ENCODE measurements at places on chromosomes 11 and 22.

DNA sequence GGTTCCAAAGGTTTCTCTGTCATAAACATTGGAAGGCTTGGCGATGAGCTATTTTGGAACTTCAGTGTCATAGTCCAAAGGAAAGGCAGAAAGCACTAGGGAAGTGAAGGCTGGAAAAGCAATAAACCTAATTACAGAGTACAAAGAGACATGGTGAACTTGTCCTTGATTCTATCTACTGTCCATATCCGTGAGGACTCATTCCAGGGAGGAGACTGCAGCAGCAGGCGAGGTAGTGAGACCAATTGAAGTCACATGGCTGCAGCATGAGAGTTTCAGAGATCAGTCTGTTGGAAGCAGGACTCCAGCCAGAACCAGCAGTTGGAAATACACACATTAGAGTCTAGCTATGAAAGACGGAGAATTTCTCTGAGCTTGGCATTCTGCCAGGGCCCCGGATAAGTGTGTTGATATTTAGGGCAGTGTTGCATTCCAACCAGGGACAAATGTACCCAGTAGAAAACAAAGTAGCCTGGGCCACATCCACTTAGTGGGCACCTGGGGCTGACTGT lies 54.1 kb upstream of the ARHGAP42 start:
- no peak for DNase-seq

DNA sequence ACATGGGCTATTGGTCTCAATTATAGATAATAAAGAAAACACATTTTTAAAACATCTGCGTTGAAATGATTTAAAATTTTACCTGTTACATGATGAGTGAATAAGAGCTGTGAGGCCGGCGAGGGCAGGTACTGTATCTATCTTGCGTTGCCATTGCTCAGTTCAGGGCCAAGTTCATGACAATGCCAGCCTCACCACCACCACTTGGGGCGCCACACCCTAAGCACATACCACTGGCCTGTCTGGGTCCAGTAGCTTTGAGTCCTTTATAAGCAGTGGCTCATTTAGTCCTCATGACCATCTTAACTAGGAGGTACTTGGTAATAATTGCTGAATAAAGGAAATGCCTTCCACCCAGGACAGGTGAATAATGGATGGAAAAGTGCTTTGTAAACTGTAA lies 14.5 kb upstream of the MB start:
- peak; percentile 23 for DNase-seq

DNA sequence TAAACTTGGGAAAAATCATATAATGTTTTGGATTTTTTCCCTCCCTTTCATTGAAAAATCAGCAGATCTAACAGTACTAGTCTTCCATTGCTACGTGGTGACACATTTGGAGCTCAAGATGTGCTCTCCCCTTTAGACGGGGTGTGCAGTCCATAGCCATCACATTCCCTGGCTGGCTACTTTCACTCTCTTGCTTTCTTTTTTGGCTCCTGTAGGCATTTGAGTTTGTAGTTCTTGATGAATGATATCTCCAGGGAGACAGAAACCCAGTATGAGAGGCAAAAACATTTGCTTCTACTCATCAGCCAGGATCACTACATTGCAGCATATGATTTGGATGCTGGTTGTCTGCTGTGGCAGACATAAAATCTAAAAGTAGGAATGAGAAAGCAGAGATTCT lies 12.1 kb downstream of the CCDC81 start:
- DNase-seq, result no peak

DNA sequence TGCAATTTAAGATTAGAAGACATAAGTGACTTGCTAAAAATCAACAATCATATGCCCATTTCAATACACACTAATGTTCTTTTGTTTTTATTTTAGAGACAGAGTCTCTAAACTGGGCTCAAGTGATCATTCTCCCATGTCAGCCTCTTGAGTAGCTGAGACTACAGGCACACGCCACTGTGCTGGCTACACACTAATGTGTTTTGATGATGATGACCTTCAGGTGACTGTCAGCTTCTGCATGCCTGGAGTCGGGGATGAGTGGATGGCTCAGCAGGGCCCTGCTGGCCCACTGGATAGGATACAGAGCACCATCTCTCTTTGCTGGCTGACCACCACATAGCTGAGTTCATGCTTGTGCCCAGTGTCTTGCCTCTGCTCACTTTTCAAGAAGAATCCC lies 27.0 kb upstream of the POU2AF1 start:
- no peak for DNase-seq

DNA sequence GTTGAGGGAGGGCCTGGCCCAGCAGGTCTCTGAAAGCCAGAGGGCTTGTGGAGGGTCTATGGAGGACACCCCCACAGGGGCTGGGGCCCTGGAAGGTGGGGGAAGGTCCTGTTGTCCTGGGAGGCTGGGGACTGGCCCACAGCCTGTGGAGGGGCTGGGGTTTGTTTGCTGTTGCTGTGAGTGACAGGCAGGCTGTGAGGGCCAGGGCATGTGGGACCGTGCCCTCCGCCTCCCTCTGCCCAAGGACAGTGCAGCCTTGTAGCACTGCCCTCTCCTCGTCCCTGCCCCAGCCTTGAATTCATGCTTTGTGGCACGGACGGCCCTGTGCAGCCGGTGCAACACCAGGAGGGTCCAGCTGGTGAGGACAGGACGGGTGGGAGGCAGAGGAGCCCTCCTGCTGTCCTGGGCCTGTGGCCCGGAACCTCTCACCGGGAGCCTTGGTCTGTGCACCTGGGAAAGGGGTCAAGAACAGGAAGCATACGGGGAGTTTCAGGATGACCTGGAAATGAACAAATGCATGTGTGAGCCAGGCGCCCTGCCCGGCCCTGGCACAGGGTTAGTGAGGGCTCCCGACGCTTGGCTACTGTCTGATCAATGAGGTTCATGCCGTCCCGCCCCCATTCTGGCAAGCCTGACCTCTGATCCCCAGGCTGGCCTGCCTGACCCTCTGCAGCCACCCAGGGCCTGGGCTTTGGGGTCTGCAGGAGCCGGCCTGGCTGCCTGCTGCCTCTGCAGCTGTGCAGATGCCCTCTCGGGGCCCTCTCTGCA lies 37.4 kb upstream of the PRODH start:
- no peak for DNase-seq

GRCh38 chr22:20298803-20299745 lies 20.8 kb downstream of the DGCR6L start:
- peak; percentile 95 for DNase-seq

- no peak for DNase-seq
Observed at GRCh38 chr22:46732513-46732912, 5.5 kb downstream of the CERK start.

- no peak for DNase-seq
Observed at GRCh38 chr11:47288066-47288465, 18.1 kb downstream of the MADD start.

DNA sequence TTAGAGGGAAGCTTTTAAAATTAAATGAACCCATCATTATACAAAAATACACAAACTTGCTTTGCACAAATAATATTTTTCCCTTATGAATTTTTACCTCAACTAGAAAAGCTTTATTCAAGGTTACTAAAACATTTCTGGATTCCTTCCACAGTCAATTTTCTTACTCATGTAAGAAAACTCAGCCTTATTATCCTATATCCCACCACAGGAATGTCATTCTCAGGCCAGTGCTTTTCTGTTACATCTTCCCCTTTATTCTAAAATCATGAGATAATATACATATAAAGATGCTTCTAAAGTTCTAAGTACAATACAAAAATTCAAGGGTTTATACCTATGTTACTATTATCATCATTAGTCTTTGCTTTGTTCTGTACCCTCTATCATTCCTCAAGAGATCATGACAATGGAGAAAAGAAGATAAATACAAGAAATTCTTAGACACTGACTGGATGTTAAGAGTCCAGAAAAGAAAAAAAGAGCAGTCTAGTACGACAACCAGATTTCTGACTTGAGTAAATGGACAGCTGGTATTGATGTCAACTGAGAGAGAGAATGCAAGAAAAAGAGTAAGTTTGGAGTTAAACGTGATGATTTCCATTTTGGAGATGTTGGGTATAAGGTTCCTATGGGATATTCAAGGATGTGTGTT lies 60.3 kb downstream of the MTMR2 start:
- no peak for DNase-seq

- peak; percentile 15 for DNase-seq
Observed at GRCh38 chr22:43060183-43060582, 29.0 kb downstream of the TTLL1 start.

DNA sequence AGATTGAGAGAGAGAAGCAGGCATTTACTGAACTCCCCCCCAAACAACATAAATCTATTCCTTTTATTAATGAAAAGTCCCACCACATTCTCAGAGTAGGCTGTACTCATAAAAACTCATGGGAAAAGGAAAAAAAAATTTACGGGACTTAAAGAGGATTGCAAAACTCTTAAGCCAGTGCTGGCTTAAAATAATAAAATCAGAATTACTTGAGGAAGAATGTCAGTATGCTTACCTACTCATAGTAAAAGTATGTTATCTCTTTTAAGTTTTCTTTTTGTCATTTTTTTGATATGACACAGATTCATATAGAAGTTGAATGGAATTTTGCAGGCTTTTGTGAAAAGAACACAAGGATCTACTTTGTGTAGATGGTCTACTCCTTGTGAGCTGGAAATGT lies 126.3 kb downstream of the LUZP2 start:
- no peak for DNase-seq

DNA sequence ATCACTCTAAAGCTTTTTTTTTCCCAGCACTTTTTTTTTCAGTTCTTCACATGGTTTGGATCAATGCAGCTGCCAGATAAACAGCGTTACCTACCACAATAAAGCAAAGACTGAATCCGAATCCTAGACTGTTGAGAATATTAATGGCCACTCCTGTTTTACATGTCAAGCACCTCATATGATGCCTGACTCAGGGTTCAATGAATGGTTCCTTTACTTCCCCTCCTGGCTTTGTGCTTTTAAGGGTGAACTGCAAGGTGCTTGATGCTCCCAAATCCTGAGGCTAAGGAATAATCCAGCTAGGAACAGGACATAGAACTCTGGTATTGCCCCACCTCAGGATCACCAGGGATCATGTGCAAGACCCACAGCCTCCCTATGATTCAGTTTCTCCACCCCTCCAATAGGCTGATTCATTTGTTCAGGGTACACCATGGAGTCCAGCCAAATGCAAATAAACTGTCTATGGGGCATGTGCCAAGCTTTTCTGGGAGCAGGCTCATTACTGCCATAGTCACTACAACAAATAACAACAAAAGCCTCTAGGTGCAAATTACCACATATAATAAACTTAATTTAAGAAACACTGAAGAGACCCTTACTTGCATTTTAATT lies 104.3 kb downstream of the GAB2 start:
- DNase-seq, result no peak

GRCh38 chr22:38240734-38241252 lies 32.0 kb downstream of the TMEM184B start:
- no peak for DNase-seq

- DNase-seq, result peak; percentile 70
Observed at GRCh38 chr11:68212421-68213134, 518 bp downstream of the KMT5B start.

DNA sequence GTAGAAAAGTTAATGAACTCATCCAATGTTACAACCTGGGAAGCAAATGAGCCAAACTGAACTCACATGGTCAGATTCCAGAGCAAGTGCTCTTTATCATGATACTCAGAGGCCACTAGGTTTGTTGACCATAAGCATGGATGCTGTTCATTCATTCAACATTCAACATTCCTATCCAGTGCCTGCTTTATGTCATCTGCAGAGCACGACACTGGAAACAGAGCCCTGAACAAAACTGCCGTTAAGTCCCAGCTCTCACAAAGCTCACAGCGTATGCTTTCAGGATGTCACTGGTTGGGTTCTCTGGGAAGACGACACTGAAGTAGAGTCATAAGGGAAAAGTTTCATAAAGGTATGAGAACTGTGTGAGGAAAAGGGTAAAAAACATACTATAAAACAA lies 105.8 kb upstream of the TRIM77 start:
- no peak for DNase-seq

GRCh38 chr11:794766-795633 lies 3.1 kb downstream of the SLC25A22 start:
- DNase-seq, result no peak

- DNase-seq, result no peak
Observed at GRCh38 chr11:122099374-122100036, 16.5 kb downstream of the BLID start.

- DNase-seq, result no peak
Observed at GRCh38 chr11:69834811-69835800, 15.9 kb upstream of the FGF3 start.

DNA sequence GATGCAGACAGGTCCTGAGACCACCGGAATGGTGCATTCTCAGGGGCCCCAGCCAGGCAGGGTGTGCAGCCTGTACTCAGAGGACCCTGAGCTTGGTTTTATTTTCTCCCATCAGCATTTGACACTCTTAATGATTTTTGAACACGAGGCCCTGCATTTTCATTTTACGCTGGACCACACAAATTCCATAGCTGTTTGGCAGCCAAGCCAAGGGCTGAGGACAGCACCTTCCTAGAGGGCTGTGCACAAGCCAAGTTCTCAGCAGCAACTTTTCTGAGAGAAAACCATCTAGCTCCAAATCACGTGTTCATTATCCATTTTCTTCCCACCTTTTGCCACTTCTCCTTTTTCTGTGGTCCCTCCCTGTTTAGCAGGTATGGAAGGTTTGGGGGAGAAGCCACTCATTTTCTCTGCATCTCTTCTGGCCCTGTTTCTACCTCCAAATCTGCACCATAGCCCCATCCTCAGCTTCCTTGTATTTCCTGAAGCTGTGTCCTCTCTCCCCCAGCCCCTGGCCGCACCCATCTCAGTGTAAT lies 60.4 kb downstream of the TRAF6 start:
- no peak for DNase-seq

GRCh38 chr22:19579880-19580279 lies 55.7 kb upstream of the CLDN5 start:
- peak; percentile 13 for DNase-seq

- peak; percentile 52 for DNase-seq
Observed at GRCh38 chr11:61971248-61972111, 4.0 kb upstream of the FTH1 start.

DNA sequence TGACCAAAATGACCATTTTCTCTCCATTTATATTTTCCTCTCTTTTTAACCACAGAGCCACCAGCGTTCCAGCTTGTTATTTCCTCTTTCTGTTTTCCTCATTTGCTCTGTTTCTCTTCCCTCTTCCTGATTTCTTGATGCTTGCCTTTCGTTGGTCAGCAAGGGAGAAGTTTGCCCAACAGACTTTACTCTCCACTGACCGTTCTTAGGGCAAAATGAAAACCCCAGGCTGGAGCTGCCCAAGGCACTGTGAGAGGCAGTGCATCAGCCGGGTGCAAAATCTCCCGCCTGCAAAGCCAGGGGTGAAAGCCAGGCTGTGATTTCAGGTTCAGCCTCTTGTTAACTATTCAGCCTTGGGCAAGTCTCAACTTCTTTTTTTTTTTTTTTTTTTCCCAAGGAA lies 26.1 kb upstream of the APLP2 start:
- DNase-seq, result peak; percentile 15

GRCh38 chr22:25120761-25121212 lies 78.9 kb upstream of the CRYBB3 start:
- no peak for DNase-seq
